ENCODE measurements at places on chromosomes 1 and 21.

GRCh38 chr1:3912809-3913685, 13.0 kb upstream of the C1orf174 start:
- DNase-seq = no peak

GRCh38 chr1:110647254-110647891, 27.4 kb downstream of the KCNA3 start:
- no peak for DNase-seq

GRCh38 chr1:32702599-32703478, at the start of gene SYNC:
SYNC (minus strand) TSS chr1:32702770; CDS start chr1:32702660, 110 bp downstream.
- DNase-seq = peak; percentile 85

- no peak for DNase-seq
These were observed 167.7 kb upstream of the USP24 start for GRCh38 chr1:55382806-55383305.

DNA sequence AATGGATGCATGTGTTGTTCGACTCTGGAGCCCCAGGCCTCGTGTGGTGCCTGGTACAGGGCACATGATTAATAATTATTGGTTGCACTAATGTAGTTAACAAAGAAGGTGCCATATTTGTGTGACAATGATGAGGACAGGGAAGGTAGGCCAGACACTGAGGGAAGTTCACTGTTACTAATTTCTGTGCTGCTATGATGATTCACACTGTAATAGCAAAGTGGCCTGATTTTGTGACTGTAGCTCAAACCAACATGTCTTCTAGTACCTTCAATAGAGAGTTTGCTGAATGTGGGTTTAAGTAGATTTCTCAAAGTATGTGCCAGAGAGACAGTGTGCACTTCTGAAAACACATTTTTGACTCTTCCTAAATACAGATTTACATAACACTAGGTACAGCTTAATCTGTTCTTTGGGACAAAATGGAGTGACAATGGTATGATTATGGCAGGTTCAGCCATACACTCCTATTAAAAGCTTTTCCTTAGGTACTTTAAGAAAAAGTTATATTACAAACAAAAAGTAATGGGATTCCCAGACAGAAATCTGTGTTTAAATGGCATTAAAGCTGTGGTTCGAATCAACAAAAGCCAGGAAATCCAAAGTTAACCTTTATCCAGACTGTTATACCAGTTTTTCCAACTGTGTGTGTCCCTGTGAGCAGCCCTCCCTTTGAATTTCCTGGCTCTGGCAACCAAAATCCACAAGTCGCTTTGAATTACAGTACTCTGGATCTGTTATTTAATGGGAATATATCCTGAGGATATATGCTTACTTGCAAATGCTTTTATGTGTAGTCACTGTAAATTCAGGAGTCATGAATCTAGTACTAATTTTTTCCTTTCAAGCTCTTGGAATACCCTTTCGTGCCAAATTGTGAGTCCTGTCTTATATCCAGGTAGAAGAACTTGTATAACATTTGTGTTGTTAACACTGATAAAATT, 277.1 kb upstream of the SGIP1 start:
- no peak for DNase-seq

DNA sequence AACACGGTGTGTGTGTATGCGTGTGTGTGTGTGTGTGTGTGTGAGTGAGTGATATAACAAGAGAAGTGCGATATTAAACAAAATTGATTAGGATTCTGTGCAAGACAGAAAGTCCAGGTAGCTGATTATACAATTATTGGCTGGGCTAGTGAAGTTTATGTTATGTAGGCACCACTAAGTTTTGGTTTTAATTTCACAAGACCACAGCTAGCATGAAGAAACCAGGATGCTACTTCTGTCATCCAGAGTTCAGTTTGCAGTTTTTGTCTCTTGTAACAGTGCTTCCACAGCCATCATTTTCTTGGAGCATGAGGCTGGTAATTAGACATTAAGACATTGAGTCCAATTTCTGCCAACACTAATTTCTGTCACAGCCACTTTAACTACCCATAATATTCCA, 1590.2 kb upstream of the B3GALT2 start:
- DNase-seq = no peak

DNA sequence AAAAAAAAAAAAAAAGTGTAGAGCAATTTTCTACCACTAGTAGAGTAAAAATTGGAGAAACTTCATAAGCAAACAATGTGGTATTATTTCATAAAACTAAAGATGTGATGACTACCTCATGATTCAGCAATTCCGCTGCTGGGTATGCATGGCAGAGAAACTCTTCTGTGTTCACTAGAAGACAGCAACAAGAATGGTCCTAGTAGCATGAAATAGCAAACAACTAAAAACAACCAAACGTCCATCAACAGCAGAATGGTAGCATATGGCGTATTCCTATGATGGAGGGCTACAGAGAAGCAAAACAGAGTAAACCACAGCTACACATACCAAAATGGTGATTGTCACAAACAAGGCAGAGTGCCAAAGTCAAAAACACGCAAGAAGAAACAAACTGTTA, 18.9 kb downstream of the HTR1D start:
- DNase-seq = no peak

DNA sequence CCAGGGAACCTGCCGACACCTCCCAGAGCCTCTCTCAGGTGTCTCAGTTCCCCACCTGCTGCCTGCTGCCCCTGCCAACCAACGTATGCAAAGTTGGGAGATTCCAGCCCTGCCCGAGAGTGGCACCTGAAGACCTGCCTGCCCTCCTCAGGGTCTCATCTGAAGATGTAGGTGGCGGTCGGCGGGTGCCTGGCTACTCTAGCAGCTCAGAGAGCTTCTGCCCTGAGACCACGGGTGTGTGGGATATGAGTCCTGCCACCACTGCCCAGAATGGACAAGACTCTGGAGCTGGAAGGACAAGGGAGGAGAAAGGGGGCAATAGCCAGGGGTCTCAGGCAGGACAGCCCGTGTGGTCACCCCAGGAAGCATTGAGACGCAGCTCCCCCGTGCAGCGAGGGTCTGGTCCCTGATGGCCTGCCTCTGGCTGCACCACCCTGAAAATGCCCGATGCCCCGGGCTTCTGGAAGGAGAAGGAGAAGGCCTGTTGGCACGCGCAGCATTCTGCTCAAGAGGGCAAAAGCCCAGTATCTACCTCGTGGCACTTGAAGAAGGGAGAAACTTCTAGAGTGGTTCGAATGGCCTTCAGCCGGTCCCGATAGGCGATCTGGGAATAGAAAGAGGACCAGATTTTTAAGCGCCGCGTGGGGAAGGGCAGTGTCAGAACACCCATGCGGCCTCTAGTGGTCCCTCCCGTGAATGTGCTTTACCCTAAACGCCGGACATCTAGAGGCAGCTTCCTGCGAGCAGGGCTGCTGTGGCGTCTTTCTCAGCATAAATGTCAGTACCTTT, 88.8 kb downstream of the STUM start:
- DNase-seq = no peak

DNA sequence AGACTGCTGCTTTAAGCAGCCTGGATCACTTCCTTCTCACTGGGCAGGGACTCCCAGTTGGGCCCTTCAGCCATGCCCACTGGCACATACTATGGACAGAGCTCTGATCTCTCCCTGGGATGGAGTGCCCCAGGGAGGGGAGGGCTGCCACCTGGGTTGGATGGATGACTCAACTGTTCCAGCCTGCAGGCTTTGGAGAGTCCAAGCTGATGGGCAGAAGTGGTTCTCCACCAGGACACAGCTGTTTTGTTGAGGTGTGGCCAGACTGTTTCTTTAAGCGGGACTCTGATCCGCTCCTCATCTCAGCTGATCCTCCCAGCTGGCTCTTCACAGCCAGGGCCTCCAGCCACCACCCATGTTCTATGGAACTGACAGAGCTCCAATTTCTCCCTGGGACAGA, 166.9 kb downstream of the MAGI3 start:
- DNase-seq = no peak

DNA sequence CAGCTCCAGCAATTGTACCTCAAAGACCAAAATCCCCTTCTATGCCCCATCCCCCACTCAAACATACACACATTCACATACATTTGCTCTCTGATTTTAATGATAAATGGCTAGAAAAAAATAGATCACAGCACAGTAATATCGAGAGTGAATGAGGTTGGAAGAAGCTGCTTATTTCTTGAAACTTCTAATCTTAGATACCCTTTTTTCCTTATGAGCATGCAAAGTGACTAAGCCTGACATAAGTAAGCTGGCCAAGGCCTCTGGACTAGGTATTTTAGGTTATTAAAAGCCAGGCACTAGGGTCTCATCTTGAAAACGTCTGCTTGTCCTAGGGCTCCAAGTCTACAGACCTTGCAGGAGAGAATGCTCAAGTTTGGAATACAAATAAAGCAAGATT, 133.6 kb downstream of the TGFBR3 start:
- no peak for DNase-seq

DNA sequence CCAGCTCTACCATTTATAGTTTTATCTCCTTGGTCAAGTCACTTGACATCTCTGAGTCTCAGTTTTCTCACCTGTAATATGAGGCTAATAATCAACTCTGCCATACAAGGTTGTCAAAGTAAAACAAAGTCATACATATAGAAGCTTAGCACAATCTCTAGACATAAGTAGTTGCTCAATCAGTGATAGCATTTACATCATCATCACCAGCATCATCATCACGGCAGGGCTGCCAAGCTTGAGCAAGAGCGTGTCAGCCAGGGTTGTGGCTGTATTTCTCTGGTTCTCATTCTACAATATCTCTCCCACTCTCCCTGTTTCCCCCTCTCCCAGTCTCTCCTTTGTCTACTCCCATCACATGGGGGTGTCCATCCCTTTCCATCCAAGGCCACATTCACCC, 41.7 kb upstream of the COA6 start:
- DNase-seq = no peak

- DNase-seq = no peak
These were observed 23.8 kb downstream of the IFNGR2 start for GRCh38 chr21:33427051-33427450.

DNA sequence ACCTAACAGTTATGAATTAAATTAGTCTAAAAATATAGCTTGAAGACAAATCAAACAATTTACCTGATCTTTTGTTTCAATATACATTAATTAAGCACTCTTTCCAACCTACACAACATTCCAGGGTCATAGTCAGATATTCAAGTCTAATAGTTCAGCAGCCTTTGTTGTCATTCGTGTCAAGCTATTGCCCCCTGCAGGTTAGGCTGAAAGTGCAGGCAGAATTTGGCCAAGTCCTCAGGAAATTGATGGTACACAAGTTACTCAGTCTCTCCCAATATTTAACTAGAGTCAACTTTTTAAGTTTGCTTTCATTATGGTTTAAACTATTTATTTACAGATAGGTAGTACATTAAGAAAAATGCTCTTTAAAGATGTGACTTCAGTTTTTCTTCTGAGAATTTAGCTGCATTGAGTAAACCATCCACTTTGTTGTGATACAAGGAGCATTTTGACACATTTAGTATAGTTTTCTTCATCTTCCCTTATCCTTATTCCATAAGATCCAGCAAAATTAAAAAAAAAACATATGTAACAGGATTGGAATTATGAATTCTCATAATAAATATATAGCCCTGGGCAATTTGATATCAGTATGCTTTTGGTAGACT, 130.3 kb upstream of the DPYD start:
- no peak for DNase-seq

DNA sequence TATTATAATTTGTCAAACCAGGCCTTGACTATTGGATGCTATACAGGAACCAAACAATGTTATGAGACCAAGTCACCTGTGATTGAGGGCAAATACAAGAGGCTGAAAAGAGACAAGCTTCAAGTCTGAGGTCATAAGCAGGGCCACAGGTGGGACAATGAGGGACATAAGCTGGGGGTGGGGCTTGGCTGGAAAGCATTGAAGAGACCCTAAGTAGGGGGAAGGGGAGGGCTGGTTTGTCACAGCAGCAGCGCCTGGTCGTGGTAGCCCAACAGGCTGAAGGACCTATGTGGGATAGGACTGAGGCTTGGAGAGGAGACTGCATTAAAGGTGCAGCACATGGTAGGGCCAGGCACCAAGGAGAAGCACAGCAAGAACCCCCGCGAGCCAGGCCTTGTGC, 17.9 kb downstream of the HMGN2 start:
- DNase-seq = no peak
